ENCODE measurements at places on chromosomes 6 and 20.

- DNase-seq: no peak
Observed at GRCh38 chr6:122198922-122199321, 200.5 kb upstream of the HSF2 start.

- no peak for DNase-seq
Observed at GRCh38 chr20:50032955-50033666, 50.3 kb downstream of the SNAI1 start.

DNA sequence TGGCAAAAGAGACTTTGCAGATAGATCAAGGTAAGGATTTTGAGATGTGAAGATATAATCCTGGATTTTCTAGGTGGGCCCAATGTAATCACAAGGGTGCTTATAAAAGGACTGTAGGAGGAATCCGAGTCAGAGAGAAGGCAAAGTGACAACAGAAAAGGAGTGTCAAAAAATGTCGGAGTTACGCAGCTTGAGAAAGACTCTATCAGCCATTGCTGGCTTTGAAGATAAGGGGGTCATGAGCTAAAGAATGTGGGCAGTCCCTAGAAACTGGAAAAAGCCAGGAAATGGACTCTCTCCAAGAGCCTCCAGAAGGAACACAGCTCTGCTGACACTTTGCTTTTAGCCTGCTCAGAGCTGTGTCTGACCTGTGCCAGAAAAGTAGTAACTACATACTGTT lies 8.7 kb upstream of the RWDD1 start:
- DNase-seq: no peak

- DNase-seq: no peak
Observed at GRCh38 chr6:82954356-82954755, 111.3 kb downstream of the UBE3D start.

DNA sequence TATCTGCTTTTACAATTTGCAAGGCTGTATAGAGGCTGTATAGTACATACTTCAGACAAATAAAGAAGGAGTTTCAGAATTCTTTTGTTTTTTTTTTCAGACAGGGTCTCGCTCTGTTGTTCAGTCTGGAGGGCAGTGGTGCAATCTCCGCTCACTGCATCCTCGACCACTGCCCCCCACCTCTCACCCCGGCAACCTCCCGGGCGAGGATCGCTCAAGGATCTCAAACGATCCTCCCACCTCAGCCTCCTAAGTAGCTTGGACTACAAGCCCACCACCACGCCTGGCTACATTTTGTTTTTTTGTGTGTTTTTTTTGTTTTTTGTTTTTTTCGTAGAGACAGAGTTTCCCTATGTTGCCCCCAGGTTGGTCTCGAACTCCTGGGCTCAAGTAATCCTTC lies 1.8 kb downstream of the FASTKD5 start:
- DNase-seq: no peak

GRCh38 chr6:163333038-163333437 lies 81.5 kb upstream of the QKI start:
- no peak for DNase-seq

All from stimulated activated CD8-positive, alpha-beta memory T cell treated with anti-CD3 and anti-CD28 coated beads, Interleukin-7, amount 100 ng/mL, for 24 hours (primary cell).